ENCODE measurements at places on chromosomes 5 and 9.

DNA sequence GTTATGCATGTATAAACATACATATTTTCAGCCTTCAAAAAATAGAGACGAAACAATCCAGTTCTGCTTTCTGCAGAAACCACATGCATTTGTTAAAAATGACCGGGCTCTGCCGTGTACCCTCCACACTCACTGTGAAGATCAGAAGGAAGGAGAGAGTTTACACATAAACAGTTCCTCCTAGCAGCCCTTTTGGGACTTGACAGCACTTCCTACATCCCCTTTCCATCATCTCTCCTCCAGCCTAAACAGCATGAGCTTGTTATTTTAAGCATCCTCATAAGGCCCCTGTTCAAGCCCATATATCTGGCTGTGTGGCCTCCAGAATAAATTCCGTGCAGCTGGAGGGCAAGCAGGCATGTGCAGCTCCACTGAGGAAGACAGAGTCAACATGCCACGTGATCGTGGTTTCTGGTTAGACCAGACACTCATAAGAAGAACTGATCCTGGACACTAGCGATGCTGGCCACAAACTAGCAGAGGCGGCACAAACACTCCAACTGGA, 42.2 kb downstream of the NIPAL4 start:
- no peak for DNase-seq

DNA sequence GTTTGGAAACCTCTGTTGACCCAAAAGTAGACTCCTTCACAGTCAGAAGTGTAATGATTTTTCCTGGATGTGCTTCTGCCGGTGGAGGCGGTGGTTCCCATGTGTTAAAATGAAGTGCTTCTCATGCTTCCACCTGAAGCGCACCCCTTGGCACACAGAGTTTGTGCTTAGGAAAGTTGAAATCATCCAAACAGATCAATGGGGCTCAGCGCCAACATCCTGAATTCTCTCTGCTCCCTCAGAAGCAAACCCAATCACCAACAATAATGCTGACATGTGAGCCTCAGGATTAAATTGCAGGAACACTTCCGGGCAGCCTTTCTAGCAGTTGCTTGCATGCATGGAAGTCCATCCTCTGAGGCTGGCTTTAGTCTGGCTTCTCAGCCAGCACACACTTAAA, 71.0 kb downstream of the MED10 start:
- DNase-seq, result no peak

DNA sequence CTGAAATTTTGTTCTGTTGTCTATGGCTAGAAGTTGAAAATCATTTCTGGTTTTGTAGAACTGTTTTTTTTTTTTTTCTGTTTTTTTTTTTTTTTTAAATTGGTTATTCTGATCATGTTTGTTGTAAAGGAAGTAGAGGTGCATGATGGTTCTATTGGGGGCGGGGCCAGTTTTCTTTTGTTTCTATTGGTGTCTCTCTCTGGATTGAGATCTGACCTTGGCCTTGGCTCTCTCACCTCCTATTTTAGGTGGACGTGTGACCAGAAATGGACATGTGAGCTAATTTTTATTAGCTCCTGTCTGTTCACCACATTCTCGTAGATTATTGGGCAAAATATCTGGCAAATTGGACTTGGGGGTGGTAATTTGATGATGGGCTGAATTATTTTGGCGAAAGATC, 3.2 kb downstream of the ZNF618 start:
- DNase-seq, result no peak

- DNase-seq, result no peak
These were observed 48.5 kb upstream of the HAND1 start for GRCh38 chr5:154526231-154527226.

DNA sequence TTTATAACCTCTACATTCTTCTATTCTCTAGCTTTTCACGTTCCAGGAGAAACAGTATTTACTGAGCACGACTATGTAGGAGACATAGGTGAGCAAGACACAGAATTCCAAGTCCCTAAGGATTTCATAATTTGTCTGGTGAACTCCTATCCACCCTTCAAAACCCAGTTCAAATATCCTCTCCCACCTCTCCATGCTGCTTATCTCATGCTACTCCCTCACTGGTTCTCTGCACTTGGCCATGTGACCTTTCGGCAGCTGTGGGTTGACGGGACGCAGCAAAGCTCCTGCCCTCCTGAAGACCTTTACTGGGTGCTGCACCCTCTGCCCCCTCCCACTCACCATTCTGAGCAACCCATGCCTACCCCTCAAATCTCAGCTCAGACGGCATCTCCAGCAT, 173.2 kb downstream of the RGS3 start:
- DNase-seq, result no peak

DNA sequence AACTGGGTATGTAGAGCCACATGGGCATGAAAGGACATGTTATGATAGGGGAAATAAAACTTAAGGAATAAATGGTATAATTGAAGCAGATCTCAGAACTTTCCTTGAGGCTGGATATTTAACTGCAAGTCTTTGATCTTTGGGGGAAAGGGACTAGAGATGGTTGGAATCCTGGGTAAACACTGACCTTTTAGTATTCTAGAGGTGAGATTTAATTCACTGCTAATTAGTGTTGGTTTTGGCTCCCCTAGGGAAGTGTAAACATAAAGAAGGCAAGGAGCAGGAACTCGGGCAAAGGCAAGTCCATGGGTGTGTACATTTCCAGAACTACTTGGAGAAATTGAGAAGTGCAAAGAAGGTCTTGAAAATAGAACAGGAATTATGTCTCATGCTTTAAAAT, 16.6 kb downstream of the NIM1K start:
- DNase-seq, result no peak

DNA sequence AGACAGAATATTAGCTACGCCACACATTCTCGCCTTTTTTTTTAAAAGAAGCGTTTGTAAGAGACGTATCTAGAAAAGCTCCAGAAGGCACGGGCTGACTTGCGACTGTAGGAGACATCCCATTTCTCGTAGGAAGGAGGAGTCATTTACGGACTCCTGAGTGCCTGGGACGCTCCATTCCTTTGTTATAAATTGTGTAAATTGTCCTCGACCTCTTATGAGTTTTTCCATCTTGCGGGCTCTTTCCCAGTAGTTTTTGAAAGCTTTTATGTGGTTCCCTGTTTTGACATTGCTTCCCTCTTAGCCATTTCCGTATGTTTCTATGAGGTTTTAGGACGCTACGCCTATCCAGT, 1.0 kb downstream of the RABL6 start:
- DNase-seq, result no peak

DNA sequence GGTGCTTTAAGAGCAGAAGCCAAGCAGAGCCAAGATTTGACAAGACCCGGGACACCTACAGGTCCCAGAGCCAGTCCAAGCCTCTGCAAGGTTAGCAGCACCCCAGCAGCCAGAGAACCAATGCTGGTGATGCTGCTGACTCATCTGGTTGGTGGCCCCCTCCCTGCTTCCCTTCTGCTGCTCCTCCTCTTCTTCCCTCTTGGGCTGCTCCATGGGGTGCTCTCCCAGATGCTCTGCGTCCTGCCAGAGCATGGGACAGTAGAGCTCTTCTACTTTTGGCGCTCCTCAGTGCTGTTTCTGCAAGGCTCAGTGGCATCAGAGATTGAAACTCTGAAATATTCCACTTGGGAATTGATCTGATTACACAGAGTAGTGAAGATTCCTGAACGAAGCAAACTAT, 76.1 kb upstream of the SAP30L start:
- DNase-seq, result no peak

DNA sequence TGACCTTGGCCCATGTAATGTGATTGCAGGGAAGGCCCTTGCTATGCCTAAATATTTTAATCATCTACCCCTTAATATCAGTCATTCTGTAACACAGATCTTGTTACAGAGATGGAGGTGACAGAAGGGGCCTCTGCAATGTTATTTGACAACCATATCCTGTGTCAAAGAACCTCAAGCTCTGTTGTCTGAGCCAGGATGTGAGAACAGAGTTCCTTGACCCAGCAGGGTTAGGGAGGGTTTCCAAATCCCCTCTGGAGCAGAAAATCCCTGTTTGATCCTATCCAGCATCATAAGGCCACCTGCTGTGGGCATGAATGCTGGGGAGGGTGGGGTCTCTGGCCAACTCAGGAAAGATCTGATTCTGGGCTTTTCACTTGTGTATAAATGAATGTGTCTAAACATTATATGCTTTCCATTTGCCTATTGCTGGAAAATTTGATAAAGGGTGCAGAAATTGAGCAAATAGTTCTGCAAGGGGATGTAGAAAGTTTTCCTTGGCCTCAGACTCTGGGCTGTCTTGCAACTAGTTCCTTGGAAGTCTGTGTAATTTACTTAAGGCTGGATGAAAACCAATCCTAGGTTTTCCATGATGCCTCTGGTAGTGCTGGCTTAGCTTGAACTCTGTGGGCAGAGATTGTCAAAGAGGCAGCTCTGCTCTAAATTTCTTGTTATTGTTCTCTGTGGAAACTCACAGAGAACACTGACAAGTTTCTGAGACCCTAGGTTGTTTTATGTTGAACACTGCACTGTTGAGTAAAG, 71.0 kb downstream of the PGM5 start:
- no peak for DNase-seq

DNA sequence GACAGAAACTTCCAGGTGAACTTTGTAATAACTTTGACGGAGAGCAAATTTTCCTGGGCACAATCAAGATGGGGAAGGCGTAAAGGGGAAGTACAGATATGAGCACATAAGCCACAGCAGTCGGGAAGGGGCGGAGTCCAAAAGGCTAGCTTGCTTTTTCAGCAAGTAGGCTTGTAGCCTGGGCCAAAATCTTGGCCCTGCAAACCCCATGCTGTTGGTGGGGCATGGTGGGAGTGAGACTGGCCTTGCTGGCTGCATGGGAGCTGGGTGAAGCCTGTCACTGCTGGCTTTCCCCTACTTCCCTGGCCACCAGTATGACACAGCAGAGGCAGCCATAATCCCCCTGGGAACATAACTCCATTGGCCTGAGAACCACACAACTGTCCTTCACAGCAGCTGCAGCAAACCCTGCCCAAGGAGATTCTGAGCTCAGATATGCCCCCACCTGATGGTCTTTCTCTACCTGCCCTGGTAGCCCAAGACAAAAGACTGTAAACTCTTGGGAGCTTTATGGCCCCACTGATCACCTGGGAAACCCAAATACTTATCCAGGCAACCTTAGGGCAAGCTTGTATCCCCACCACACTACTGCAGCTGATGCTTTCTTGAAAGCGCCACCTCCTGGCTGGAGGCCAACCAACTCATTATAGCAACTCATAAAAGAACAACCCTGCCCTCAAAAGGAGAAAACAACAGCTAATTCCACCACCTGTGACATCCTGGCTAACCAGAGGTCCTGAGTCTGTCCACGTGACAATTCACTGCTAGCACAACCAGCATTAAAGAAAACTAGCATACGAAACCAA, 24.0 kb downstream of the DCTN4 start:
- no peak for DNase-seq

DNA sequence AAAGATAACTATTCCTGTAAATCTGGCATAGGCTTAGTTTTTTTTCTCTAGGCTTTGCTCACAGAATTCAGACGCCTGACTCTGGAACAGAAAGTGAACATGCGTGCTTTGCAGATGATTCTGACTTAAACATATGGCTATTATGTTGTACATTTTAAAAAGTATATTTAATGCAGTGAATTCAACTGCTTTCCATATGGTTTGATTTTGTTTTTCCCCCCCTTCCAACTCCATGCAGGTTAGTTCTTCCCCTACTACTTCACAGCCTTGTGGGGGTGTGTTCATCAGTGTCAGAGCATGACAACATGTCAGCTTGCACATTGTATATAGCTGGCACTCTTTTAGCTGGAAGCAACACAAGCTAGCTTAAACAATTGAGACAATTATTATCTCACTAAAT, 226.8 kb downstream of the TMEM167A start:
- DNase-seq, result no peak

DNA sequence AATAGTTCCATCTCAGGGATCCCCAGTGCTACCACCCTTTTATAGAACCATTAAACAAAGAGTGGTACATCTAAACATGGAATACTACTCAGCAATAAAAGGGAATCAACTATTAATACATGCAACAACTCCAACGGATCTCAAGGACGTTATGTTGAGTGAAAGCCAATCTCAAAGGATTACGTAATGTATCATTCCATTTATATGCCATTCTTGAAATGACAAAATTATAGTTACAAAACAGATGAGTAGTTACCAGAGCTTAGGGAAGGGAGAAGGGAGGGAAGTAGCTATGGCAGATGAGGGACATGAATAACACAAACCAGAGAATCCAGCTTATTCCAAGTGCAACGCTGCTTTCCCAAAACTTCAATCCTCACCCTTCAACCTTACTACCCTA, 69.5 kb downstream of the ACTL7B start:
- DNase-seq, result no peak

DNA sequence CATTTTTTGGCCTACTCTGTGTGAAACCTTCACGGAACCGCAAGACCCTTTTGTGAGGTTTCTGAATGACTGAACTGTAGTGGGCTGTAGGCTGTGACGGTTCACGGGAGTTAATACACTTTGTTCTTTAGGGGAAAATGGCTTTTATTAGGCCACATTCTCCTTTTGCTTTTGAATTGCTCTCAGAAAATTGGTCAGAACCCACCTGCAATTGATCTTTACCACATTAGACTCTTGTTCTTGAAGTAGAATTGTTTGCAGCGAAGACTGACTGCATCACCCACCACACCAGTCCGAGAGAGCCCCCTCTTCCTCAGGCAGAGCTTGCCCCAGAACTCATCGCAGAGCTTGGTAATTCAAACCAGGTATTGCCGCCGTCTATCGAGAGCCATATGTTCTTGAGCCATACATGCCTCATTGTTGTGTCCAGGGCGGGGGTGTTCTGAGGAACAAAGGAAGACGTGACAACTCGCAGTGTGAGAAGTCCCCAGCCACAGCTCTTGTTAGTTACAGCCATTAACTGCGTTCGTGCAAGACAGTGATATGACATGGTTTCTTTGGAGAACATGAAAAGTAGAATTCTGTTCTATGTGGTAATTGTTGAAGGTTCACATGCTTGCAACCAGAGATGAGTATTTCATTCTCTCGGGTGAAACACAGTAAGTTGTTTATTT, 166.4 kb upstream of the OTULINL start:
- no peak for DNase-seq

DNA sequence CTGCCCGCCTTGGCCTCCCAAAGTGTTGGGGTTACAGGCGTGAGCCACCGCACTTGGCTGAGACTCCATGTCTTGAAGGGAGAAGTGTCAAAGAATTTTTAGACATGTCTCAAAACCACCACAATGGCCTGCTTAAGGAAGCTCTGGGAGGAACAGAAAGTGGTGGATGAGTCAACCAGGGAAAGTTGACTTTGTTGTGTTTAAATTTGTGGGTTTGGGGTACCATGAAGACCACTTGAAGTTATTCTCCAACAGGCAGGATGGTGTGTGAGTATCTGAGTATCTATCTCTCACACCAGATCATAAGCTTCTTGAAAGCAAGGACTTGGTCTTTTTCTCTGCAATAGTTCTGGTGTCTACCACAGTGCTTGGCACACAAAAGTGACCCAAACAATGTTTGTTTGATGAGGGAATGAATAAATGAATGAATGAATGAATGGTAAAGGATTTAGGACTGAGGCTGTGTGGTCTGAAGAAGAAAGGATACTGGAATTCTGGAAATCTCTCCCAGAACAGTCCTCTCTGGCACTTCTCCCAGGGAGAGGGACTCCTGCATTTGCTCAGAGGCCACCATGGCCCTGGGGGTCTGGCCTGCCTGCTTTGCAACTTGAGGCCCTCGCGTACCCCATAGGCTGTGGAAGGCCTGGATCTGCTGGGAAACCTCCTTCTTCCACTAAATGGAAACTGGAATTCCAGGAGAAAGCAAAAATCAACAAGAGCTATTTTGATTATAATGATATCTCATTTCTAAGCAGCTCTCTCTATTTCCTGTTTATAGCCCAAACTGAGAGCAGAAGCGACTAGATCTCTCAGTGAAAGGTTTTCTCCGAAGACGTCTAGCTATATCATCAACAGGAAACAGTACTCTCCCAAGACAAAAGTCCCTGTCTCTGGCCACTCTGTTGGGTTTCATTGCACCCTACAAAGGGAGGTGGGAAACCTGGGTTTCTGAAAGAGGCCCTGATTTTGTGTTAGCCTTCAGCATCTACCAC, 187.9 kb downstream of the PALM2AKAP2 start:
- no peak for DNase-seq

Data from activated CD4-positive, alpha-beta T cell treated with anti-CD3 and anti-CD28 coated beads, Interleukin-2, amount 50 U/mL, for 4 hours (primary cell).